ENCODE measurements at places on chromosomes 11 and 22. TPM values are rescaled to one million over a fixed set of nuclear protein-coding genes. Genes with fewer than 3 reads are reported as not detected.
A peak's percentile ranks its signal among the peaks of the same experiment; 100 is the strongest.

GRCh38 chr11:95241681-95242081, 10.7 kb upstream of the SESN3 start:
- no peak for DNase-seq

GRCh38 chr11:123093739-123094138, 31.8 kb upstream of the HSPA8 start:
- no peak for DNase-seq

The TRIM44 gene
- 13.7 TPM for total RNA-seq

- DNase-seq, result no peak
Measured at GRCh38 chr11:127670374-127671119, 670.0 kb upstream of the KIRREL3 start.

DNA sequence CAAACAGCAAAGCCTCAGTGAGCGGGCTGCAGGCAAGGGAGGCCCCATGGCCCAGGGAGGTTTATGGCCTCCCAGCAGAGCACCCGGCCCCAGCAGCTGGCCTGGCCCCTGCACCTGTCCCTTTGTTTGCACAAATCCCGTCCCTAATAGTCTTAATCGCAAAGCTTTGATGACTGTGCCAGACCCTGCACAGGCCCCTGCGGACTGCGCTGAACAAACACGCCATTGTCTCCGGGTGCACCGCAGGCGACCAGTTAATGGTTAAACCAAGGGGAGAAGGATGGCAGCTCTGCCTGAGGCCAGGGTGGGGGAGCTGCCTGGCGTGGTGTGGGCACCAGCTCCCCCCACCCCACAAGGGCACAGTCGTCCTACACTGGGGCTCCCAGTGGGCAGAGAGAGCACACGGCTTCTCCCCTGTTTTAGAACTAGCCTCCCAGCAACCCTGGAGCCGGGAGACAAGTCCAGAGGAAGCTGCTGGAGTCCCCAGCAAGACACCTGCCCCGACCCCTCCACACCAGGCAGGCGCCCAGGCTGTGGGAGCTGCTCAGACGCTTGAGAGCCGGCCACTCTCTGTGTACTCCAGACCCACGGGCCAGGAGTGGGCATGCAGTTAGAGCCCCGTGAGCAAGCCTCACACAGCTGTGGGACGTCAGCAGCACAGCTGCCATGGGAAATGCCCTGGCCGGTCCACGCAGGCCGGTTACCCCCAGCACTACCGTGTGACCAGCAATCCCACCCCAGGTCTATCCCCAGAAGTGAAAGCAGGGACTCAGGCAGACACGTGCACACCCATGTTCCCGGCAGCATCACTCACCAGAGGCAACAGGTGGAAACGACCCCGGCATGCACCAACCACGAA, 39.7 kb upstream of the TH start:
- no peak for DNase-seq

DNA sequence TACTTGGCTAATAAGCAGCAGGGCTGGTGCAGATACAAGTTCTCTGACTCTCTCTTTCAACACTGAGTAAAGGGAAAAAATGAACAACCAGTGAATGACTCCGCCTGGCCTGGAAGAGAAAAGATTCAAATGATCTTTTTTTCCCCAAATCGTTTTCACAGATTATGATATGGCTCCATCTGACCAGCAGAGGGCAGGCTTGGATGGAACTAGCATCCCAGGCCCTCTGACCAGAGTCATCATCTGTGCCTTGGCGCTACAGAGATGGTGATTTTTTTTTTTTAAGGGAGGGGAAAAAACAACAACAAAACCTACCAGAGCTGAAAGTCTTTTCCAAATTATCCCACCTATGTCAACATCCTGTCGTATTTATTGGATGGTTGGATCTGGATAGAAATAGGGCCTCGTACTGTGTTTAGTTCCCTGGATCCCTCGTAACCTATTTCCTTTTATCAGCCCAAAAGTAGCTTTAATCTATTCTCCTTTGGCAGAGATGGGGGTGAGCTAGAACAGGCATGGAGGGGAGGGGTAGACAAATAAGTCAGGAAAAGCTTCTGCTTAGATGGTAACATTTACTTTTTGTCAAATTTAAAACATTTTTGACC, 69.7 kb downstream of the PRSS23 start:
- DNase-seq, result peak; percentile 79

- no peak for DNase-seq
Measured at GRCh38 chr11:76856106-76856505, 4.6 kb upstream of the ACER3 start.

- DNase-seq, result peak; percentile 63
Measured at GRCh38 chr11:99505316-99505715, 484.6 kb downstream of the CNTN5 start.

The ELMOD1 gene
- total RNA-seq, result 4.6 TPM

GRCh38 chr11:64173616-64174355, 7.9 kb upstream of the MACROD1 start:
- DNase-seq, result no peak

DNA sequence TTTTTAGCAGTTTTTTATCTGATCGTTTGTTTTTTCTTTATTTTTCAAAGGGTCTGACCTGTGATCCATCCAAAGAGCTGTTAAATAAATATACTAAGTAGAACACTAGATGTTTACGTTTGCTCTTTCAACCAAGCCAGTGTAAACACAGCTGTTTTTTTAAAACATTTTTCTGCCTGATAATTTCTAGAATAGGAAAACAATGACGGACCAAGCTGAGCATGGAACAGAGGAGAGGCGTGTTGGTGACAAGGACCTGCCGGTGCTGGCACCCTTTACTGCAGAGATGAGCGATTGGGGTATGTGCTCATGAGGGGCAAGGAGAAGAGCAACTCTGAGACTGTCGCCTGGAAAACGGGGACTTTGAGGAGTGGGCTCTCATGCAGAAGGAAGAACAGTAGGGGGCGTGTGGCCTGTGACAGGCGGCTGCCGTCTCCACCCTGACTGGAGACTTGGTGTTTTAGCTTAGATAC, 28.6 kb upstream of the PANX2 start:
- no peak for DNase-seq

The SLC17A6 gene
- total RNA-seq, result 7.0 TPM

- DNase-seq, result no peak
Measured at GRCh38 chr11:104433751-104434150, 269.8 kb upstream of the PDGFD start.

DNA sequence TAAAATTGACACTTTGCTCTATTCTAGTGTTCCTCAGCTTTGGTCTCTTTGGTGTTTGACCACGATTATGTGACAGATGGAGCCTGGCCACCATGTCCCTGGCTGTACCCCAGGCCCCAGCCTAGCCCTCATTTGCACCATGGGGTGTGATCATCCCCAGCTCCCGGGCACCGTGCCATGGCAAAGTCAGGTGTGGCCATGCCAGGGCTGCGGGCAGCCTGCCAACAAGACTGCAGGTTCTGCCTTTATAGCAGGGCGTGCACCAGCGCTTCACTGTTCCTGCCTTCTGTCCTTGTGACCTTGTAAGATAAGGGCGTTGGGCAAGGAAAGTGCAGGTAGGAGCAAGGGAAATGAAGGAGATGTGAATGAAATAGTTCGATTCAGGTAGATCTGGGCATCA, 22.4 kb upstream of the APOBEC3A start:
- DNase-seq, result no peak

The DGCR6 gene
- total RNA-seq, result 11.6 TPM

The SPA17 gene
- total RNA-seq, result 8.9 TPM

DNA sequence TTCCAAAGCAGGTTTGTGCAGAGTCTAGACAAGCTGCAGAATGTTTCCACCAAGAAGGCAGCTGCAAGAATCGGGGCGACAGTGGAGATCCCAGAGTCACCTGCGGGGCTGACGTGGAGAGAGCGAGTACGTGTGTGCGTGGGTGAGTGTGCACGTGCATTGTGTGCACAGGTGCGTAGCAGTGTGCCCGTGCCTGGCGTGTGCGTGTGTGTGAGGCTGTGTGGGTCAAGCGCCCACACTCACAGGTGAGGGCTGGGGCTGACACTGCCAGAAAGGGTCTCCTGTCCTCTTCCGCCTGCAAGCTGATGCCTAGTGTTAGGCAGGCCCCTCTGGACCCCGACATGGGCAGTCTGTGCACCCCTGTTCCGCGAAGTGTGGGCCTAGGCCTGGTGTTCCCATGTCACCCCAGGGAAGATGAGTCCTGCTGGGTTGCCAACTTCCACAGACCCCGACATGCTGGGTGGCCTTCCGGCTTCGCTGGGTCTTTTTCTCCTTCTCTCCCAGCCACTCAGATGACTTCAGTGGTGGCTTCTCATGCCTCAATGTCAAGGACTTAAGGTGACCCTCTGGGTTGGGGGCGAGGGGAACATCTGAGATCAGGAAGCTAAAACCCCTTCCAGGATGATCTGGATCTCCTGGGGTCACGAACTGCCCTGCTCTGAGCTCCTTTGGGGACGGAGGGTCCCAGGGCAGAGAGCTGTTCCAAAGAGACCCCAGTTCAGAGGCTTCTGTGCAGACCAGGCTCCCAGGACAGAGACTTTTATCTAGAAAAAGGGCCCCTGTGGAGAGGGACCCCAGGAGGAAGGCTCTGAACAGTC, 10.4 kb upstream of the SYT8 start:
- DNase-seq, result no peak

- DNase-seq, result no peak
Measured at GRCh38 chr11:117219001-117219400, 12.9 kb downstream of the PCSK7 start.

The KRTAP5-8 gene
- total RNA-seq, result not detected

The P2RX3 gene
- total RNA-seq, result not detected

GRCh38 chr11:19674836-19675235, 37.8 kb upstream of the NAV2 start:
- no peak for DNase-seq

The CCDC89 gene
- 10.8 TPM for total RNA-seq

The UPK3A gene
- total RNA-seq, result not detected

- DNase-seq, result peak; percentile 89
Measured at GRCh38 chr11:125952973-125953372, 7.1 kb downstream of the VSIG10L2 start.

The APOL5 gene
- not detected for total RNA-seq

The KDM4E gene
- total RNA-seq, result 4.6 TPM

DNA sequence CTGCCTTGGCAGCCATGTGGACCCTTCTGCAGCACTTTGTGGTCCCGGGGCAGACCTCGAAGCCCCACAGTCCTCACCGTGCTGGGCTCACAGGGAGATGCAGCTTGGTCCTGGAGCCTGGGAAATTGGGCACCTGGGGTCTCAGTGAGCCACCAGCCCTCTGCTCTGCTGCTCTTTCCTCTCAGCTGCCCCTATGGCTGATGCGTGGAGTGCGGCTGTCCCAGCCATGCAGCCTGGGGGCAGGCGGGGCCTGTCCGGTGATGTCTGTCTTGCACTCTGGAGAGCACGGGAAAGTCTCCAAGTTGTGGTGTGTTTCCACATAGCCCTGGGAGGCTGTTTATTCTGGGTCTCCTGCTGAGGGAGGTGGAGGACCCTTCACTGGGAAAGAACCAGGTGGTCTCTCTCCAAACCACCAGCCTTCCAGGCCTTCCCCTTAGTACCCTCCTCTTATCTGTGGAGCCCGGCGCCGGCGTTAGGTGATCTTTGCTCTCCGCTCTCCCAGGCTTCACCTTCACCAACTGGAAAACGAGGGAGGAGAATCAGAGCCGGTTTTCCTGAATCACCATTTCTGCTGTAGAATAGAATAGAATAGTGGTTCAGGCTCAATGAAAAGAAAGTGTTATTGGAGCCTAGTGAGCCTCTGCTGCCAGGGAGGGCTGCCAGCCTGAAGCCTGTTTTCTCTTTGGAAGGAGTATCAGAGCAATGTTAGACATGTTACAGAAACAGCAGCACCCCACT, 41.2 kb upstream of the GRAMD4 start:
- no peak for DNase-seq

- DNase-seq, result no peak
Measured at GRCh38 chr11:120182790-120183491, 27.9 kb upstream of the OAF start.

GRCh38 chr22:28143241-28143865, 224.3 kb upstream of the PITPNB start:
- no peak for DNase-seq

GRCh38 chr11:58900479-58901420, 38.5 kb upstream of the GLYATL1 start:
- DNase-seq, result peak; percentile 92

GRCh38 chr11:79167510-79168188, 273.2 kb downstream of the TENM4 start:
- no peak for DNase-seq

DNA sequence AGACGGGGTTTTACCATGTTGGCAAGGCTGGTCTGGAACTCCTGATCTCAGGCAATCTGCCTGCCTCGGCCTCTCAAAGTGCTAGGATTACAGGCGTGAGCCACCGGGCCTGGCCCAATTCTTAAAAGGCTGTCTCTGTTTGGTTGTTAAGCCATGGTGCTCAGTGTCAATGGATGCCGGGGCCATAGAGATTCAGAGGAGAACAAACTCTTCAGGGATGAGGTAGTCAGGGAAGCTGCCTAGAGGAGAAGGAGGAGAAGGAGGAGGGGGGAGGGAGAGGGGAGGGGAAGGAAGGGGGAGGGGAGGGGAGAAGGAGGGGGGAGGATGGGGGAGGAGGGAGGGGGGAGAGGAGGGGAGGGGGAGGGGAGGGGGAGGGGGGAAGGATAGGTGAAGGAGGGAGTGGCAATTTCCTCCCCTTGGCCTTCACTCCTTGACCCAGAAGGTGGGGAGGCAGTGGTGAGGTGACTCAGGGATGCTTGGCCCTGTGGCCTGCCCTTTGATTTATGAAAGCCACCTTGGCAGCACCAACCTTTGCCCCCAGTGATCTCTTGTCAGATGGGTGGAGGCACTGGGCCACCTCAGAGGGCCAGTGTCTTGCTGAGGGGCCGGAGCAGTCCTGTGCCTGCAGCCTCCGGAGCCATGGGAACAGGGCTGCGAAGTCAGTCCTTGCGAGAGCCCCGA, at the start of gene C11orf86:
TSS of gene C11orf86 (plus strand) at position 581 of the 681 bp plus-strand sequence. CDS start at position 640, 59 bp downstream.
- DNase-seq, result no peak
